Fibroblast of skin of right quadriceps (primary cell): ENCODE measurements at places on chromosomes 12 and 14.

DNA sequence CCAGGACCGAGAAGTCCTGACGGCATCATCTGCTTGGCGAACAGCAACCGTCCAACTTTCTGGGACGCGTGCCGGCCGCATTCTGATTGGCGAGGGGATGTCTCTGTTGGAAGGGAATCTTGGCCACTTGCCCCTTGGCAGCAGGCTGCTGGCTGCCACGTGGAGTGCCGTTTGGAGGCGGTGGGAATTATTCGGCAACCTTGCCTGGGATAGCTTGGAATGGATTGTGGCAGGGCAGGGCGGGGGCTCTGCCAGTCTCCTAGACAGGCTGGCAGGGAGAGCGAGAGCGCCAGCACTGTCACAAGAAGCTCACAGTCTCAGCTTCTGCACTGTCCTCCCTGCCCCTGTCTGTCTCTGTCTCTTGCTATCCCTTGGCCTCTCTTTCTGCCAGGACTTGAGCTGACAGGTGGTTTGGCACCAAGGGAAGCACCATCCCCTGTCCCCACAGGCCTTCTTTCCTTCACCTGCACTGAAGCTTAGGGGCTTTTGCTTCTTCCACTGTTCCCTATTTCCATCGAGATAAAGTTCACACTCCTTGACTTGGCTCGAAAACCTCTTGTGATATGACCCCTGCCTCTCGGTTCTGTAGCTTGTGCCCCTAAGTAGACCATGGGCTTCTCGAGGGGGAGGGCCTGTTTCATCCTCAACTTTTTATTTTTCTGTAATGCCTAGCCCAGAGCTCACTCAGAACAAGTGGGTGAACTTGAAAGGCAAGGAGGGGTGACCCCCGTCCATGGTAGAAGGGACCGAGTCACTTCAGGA is 201.9 kb downstream of the PHETA1 start:
- DNase-seq: no peak

GRCh38 chr14:57981817-57982560 is 116.1 kb upstream of the SLC35F4 start:
- DNase-seq: no peak

GRCh38 chr14:105710119-105711043 is 184.0 kb downstream of the TMEM121 start:
- no peak for DNase-seq

DNA sequence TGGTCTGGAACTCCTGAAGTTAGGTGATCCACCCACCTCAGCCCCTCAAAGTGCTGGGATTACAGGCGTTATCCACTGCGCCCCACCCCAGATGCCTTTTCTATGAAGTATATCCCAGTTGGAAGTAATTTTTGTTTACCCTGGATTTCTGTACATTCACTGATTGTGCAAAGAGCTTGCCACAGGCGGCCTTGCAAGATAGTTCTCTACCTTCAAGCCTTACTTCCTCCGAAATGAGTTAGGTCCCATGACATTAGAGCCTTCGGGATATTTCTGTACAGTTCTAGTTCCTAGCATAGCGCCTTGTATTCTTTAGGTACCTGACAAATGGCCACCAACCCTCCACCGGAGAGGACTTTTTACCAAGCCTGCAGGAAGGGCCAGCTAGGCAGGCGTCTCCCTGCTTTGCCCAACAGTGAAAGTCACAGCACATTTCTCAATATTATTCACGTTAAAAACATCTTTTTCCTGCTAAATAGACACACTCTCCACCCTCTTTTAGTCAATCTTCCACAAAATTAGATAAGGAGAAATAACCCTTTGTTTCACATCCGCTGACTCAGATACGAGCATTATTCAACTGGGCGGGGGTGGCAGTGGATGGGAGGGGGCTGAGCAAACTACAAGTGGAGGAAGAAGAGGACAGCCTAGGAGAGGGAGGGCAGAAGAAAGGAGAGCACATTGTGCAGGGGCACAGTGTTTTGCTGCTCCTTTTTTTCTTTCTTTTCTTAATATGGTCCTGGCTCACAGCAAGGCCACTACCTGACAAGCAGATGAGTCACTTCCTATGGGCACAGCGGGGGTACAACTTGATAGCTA is 40.0 kb upstream of the CAPRIN2 start:
- DNase-seq: peak; percentile 91

DNA sequence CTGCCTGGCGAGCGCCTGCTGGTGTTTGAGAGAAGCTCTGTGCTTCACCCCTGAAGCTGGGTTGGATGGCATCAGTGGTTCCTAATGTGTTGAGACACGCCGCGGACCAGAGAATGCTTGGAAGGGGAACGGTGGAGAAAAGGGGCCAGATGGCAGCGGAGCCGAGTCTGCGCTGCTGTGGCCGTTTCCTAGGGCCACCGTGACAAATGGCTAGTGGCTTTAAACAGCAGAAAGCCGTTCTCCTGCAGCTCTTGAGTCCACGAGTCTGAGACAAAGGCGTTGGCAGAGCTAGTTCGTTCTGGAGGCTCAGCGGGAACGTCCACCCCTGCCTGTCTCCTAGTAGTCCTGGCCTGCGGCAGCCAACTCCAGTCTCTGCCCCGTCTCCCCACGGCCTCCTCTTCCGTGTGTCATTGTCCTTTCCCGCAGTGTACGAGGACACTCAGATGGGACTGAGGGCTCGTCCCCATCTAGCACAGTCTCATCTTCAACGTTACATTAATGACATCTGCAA is 103.6 kb downstream of the ADGRD1 start:
- no peak for DNase-seq

DNA sequence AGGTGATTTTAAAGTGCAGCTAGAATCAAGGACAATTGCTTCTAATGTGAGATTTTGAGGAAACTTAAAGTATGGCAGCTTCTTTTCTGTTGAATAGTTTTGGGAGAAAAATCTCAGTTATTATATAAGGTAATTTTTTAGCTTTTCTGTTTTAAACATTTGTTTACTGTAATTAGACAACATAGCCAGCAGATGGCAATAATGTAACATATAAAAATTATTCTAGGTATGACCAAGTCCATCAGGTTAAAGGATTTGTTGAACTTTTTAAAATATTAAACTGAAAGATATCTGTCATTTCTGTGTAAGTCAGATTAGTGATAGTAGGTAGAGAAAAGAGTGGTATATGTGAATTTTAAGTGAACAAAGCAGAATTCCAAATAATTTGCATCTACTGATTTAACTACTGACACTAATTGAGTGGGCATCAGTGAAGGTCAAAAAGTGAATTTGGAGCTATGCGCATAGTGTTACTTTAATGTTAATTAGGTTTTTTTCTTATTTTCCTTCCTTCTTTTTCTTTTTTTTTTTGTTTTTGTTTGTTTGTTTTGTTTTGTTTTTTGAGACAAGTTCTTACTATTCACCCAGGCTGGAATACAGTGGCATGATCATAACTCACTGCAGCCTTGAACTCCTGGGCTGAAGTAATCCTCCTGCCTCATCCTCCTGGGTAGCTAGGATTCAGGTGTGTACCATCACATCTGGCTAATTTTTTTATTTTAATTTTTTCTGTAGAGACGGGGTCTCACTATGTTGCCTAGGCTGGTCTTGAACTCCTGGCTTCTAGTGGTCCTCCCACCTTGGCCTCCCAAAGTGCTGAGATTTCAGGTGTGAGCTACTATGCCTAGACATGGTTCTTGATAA is 18.6 kb downstream of the PRORP start:
- no peak for DNase-seq

DNA sequence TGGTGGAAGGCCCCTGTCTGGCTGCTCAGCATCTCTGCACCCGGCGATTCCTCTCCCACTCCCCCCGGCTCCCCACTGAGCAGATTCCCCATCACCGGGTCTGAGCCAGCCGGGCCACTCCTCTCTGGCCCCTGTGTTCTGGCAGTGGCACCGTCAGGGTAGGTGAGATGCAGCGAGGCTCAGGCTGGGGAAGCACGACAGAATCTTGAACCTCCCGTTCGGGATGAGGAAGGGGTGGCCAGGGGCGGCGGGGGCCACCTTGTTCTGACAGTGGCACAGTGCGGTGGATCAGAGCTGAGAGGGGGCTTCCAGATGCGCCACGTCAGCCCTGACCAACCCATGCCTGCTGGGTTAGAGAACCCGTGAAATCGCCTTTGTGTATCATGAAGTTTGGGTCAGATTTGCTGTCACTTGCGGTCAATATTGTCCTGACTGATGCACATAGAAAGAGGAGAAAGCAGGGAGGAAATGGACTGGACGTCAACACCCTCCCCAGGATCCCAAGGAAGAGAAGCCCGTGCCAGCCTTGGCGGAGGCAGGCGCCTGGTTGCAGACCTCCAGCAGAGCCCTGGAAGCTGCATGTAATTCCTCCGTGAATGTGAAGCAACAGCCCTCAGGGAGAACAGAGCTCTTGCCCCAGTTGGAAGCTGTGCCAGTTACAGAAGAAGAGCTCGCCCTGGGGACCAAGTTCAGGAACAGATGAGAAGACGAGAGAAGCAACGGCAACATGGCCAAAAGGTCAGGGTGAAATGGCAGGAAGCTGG is 137.1 kb upstream of the SFSWAP start:
- no peak for DNase-seq

- no peak for DNase-seq
Measured at GRCh38 chr12:95002754-95003153, 743 bp downstream of the NDUFA12 start.

GRCh38 chr12:47378222-47378582 is 298.4 kb upstream of the AMIGO2 start:
- DNase-seq: no peak

DNA sequence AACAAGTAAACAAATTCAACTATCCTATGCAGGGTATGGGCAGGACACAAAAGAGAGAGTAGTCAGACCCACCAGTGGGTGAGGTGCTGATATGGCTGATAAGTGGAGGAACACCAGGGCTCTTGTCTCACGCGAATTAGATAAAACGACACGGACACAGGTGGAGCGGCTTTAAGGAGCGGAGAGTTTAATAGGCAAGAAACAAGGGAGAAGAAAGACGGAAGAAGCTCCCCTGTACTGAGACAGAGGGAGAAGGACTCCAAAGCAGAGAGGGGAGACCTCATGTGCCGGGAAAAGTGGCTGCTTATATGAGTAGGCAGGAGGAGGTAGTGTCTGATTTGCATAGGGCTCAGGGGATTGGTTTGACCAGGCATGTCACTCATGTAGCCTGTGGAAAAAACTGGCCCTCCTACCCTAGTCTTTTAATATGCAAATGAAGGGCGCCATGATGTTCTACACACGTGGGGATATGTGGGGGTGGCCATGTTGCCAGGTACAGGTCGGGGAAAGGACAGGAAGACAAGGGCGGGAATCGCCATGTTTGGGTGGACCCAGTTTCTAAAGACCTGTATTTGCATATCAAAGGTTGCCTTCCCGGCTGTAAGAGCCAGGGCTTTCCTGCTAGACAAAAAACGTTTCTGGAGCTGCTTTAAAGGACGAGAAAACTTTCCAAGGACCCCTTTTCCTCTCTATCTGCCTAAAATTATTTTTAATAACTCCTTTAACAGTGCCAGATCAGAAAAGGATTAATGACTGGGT is 28.8 kb downstream of the RPGRIP1 start:
- DNase-seq: peak; percentile 40

DNA sequence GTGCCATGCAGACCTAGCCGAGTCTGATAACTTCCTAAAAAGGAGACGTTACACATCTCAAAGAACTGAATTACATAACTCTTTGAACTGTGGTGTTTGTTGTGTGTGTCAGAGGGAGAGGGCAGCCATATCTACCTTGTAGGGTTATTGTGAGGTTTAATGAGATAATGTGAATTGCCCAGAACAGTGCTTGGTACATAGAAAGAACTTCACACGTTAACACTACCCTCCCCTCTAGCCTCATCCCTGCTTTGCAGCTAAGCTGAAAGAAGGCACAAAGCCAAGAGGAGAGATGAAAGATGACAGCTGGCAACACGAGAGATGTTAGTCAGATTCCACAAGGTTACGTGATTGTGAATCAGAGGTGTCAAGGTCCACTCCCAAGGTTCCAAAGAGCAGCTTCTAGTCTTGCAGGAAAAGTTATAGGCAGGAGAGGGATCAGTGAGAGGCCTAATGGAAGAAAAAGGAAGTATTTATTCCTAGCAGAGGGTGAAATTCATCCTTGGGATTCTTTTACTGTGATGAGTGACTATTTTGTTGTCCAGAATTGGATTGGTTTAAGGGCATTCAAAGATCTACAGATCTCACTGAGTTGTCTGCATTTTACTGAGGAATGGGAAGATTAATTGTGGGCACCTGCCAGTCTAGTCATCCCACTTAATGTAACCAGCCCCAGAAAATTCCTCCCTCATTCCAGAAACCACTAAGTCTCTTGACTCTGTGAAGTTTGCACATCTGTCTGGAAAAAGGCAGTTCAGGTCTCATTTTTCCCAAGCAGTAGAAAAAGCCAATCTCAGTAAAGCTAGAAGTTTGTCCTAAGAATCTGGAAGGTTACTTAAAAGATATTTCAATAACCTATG is 25.9 kb upstream of the WNK1 start:
- peak; percentile 25 for DNase-seq

GRCh38 chr12:12007713-12008231 is 63.0 kb upstream of the BCL2L14 start:
- DNase-seq: no peak

DNA sequence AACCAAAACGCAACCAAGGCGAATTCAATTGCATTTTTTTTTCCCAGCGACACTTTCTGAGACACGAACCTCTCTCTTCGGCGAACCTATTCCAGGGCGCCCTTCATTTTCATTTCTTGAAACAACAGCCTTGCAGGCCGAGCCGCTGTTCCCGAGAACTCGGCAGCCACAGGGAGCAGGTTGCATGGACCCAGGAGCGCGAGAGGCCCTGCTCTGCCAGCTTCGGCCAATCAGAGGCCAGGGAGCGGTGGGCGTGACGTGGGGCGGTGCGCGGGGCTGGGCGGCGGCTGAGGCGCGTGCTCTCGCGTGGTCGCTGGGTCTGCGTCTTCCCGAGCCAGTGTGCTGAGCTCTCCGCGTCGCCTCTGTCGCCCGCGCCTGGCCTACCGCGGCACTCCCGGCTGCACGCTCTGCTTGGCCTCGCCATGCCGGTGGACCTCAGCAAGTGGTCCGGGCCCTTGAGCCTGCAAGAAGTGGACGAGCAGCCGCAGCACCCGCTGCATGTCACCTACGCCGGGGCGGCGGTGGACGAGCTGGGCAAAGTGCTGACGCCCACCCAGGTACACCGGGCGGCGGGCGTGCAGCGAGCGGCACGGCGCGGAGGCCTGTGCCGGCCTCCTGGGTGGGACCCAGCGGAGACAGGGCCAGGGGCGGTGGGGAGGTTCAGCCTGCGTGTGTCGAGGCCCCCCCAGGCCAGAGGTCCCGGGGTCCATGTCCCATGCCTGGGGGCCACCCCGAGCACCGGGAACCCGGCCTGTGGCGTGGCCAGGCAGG is at the start of gene PEBP1:
PEBP1 (plus strand) TSS at position 337 of the 771 bp plus-strand sequence; CDS start at position 423, 86 bp downstream.
- DNase-seq: peak; percentile 88

DNA sequence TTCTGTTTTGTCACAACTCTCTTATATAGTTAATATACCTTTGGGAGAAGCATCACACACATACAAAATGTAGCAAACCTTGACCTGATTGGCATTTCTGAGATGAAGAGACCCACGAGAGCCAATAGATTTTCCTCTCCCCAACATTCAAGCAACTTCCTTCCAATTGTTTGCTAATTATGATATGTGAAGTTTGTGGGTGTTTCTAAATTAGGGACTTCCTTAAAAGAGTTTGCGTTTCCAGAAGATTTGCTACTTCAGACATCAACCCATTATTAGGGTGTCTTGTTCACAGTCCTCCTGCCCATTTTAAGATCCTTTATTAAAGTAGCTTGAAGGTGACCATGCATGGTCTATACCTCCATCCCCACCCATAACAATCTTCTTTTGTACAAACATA is 9.4 kb downstream of the AICDA start:
- no peak for DNase-seq
